ENCODE measurements at places on chromosomes 11 and 22.

DNA sequence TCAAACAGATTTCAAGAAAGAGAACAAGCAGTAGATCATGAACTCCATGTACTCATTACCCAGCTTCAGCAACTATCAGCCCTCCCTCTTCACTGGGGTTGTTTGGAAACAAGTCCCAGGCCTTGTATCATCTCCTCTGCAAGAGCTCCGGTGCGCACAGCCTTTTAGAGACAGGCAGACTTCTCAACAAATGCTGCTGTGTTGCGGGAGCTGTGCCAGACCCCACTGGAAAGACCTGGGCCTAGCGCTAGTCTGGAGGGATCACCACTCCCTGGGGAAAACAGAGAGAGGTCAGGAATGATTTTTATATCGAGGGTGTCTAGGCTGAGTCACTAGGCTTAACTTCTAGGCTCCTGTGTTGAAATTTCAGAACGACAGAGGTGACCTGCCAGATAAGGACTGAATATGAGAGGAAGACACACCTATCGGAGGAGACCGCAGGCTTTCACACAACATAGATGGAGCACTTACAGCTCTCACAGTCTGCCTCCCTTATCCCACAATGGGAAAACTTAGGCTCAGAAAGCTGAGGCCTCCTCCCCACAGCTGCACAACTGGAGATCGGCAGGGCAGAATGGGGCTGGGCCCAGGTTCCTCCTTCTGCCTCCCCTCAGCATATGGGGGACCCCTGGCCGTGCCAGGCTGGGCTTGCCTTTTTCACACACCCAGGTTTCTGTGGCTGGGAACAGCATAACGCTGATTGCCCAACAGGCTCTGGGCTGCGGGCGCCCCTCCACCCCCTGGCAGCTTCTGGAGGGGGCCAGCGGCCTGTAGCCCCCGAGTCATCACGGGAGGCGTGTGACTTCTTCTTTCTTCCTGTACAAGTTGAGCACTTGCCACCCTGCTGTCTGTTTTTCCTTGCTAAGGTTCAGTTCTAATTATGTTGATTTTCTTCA, 86.0 kb downstream of the PKNOX2 start:
- DNase-seq: no peak

GRCh38 chr11:8831861-8832260, 79.1 kb upstream of the AKIP1 start:
- no peak for DNase-seq

DNA sequence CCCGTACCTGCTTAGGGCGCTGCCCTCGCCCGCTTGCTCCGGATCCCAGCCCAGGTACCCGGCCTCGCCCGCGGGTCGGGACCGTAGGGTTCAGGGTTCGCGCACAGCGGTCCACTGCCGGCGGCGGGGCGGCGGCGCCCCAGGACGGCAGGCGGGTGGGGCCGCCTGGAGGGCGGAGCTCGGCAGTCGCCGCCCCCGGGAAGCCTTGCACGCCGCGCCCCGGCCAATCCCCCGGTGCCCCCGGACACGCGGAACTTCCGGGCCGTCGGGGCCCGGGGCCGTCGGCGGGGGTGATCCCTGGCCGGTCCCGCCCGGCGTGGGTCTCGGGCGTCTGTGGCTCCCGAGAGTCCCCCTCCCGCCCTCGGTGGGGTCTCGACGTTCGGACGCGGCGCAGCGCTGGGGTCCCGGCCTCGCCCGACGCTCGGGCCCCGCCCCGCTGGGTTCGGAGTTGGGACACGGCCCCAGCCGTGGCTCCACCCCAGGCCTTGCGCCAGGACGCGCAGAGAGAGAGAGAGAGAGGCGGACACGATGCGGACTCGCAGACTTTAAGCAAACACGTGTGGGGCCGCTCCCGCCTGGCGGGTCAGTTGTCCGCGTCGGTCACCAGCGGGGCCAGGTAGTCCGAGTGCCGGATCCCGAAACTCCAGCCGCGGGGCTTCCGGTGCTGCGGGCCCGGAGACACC, at the start of gene TYMP:
Gene TYMP, minus strand, starts transcription at position 116 of the 683 bp plus-strand sequence. CDS start 303 bp downstream, outside the sequence.
- no peak for DNase-seq

GRCh38 chr11:101103433-101103832, 26.2 kb downstream of the PGR start:
- DNase-seq: no peak

- no peak for DNase-seq
These were observed 58.1 kb upstream of the NECTIN1 start for GRCh38 chr11:119787074-119787461.

DNA sequence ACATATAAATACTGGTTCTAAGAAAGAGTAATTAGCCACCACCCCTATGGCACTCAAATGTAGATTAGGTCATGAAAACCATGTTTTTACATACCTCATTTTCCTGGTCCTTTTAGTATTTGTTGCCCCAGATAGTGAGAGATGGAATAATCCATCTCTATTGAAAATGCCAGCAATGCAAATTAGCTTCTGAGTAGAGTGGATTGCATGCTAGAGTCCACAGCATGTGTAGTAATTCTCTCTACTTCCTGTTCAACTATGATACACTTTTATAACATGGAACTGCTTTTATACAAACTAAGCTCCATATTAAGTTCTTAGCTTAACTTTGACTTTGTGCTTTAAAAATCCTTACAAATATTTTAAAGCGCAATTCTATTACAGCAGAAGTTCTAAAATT, 73.2 kb downstream of the TRPC6 start:
- no peak for DNase-seq

DNA sequence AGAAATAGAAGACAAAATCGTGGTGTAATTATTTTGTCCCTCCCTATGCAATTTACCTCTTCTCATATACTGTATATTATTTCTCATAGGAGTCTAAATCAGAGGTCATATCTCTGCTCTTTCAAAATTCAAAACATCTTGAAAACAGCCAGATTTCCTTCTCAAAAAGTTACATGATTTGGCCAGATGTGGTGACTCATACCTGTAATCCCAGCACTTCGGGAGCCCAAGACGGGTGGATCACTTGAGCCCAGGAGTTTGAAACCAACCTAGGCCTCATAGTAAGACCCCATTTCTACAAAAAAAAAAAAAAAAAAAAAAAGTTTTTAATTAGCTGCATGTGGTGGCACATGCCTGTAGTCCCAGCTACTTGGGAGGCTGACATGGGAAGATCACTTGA, 29.0 kb upstream of the DNAJB7 start:
- no peak for DNase-seq

- DNase-seq: no peak
These were observed 11.3 kb upstream of the NELL1 start for GRCh38 chr11:20658135-20658534.

DNA sequence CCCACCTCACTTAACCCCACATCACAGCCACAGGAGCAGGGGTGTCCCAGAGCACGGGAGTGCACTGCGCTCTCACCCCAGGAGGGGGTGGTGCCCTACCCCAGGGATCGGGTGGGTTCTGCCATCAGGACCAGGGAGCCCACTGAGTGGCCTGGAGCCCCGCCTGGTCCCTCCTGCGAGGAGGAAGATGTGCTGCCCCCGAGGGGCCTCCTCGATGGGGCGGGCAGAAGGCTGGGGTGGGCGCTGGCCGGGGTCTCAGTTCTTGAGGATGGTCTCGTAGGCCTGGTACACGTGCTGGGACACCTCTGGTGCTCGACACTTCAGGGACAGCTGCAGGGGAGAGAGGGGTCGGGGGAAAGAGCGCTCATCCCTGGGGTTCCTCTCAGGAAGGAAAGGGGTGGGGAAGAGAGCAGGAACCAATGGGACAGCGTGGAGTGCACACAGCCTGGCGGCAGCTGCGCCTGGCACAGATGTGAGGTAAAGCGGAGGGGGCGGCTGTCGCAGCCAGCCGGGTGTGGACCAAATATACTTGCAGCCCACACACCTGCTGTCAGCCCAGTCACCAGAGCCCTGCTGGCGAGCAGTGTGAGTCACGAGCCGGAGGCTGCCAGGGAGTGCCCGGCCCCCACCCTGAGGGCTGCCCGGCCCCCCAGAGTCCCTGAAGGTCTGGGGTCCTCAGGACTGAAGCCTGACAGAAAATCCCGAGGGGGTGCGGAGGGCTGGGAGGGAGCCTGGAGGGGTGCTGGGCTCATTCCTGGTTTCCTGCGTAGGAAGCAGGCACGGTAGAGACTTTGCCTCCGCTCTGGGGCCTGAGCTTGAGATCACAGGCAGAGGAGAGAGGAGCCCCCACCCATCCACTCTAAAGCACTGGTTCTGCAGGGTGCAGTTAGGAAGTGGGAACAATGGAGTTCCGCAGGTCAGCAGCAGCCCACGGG, 13.3 kb upstream of the RASL10A start:
- no peak for DNase-seq

DNA sequence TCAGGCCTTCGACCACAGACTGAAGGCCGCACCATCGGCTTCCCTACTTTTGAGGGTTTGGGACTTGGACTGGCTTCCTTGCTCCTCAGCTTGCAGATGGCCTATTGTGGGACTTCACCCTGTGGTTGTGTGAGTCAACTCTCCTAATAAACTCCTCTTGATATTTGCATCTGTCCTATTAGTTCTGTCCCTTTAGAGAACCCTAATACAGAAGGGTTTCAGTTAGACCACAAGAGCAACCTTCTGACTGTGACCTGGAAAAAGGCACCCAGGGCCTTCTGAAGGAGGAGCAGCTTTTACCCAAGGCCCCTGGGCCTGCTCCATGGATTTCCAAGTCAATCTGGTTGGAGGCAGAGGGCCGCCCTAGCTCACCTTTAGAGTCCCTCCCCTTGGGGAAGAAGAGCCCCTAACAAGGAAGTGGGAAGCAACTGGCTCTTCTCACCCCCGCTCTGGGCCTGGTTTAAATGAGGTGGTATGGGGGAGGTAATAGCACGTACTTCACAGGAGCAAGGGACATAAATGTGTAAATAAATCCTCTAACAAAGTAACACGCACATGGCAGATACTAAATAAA, 11.2 kb upstream of the CHST1 start:
- no peak for DNase-seq

DNA sequence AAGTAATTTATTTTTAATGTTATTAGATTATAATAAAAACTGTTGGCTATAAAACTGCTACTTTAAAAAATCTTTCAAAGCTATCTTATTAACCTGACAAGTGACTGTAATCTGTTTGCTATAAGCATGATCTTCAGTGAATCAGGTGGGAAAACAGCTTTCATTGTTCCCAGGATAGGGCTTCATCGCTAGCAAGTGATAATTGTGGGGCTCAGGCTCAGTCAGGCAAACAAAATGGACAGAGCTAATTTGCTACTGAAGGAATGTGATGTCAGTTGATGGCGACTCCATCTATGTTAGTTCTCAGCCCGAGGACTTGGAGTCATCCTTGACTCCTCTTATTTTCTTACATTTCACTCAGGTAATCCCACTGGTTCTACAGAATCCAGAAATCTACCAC, 125.0 kb downstream of the RASSF10 start:
- no peak for DNase-seq

DNA sequence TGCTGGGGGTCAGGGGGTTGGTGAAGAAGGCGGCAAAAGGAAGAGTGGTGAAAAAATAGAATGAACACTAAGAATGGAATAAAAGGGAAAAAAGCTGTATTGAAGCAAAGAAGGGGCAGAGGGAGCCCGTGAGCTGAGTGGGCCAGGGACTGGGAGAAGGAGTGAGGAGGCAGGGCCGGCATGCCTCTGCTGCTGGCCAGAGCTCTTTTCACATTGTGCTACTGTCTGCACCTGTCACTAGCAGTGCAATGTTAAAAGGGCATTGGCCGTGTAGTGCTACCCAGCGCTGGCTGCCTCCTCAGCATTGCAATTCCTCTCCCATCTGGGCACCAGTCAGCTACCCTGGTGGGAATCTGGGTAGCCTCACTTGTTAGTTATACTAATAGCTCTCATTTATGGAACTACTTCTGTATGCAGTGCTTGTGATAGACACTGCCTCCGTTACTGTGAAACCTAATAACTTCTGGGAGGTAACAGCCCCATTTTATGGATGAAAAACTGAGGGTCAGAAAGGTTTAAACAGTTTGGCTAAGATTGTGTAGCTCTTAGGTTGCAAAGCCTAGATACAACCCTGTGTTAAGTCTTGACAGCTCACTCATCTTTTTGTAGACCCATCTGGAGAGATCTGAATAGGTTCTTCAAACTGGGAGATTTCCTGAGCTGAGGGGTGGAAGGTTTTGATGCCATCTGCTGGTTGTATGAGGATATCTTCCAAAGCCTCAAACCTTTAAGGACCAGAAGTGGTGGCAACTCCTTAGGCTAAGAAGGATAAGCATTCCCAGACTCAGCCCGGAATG, 8.5 kb downstream of the YPEL4 start:
- DNase-seq: no peak

- no peak for DNase-seq
These were observed 34.7 kb upstream of the WNT7B start for GRCh38 chr22:46011627-46012181.

Data from D721Med (cell line).